ENCODE measurements at places on chromosomes 3 and 15.

DNA sequence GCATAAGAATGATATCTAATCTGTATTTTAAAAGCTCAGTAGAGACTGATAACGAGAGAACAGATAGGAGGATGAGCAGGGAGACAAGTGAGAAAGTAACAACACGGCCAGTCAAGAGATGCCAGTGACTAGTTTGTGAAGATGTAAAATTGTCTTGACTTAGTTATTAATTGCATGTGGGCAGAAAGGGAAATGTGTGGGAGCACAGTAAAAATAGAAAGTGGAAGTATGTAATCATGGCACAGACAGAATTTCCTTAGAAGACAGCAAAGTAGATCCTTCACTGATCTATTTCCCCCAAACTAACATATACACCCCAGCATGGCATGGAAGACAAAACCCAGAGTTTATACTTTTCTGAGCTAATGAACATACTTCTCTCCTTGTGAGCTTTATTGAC, 344.5 kb downstream of the FGF12 start:
- no peak for DNase-seq

GRCh38 chr3:194103983-194104751, 31.8 kb upstream of the HES1 start:
- no peak for DNase-seq

- DNase-seq: no peak
Observed at GRCh38 chr3:52104684-52105640, 48.6 kb upstream of the DUSP7 start.

DNA sequence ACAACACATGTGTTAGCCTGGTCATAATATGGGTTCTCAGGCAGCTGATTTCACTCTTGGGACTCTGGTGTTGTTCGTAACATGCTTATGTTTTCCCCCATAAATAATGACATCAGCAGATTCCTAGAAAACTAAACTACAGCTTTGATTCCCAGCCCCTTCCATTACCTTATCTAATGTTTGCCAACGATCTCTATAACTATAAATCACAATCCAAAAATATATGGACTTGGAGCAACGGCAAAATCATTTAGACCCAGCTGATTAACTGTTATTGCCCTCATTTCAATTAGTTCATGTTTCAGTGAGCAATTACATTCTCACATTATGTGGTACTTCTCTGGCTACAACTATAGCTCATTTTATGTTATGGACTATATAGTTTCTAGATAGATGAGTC, 531.3 kb downstream of the MAGI1 start:
- no peak for DNase-seq

GRCh38 chr3:57158813-57159738, 6.1 kb downstream of the IL17RD start:
- DNase-seq: no peak

DNA sequence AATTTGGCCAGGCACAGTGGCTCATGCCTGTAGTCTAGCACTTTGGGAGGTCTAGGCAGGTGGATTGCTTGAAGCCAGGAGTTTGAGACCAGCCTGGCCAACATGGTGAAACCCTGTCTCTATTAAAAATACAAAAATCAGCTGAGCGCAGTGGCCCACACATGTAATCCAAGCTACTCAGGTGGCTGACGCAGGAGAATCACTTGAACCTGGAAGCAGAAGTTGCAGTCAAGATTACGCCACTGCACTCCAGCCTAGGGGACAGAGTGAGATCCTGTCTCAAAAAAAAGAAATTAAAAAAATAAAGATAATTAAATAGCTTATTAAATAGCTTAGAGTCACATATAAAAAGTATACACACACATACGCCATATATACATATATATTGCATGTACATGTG, 3.7 kb upstream of the TIPARP start:
- DNase-seq: no peak
